ENCODE measurements at places on chromosomes 5 and 9.
A peak's percentile ranks its signal among the peaks of the same experiment; 100 is the strongest.

- no peak for DNase-seq
These were observed 63.8 kb downstream of the ANGPTL2 start for GRCh38 chr9:127058645-127059021.

- no peak for DNase-seq
These were observed 5.1 kb downstream of the GDNF start for GRCh38 chr5:37834542-37835379.

DNA sequence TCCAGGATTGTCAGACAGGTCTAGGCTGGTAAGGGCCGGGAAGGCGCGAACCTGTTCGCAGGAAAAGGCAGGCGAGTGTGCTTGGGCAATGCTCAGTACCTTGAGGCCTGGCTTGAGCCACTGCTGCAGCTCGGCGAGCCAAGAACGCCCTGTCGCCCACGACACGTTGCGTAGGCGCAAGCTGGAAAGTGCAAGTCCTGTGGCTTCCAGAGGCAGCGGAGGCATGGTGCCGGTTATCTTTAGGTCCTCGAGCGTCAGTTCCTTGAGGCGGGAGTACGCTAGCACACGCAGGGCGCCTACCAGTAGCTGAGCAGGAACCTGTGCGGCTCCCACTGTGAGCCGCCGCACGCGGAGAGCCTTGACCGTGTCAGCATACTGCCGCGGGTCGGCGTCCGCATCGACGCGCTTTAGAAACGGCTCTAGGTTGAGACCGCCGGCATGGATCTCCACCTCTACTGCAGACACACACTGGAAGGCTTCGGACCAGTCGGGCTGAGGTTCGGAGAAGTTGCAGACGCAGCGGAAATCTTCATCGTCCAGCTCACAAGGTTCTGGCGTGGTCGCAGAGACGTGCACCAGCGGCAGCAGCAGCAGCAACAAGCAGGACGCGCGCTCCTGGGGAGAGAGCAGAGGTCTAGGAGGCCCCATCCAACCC lies 482 bp downstream of the CD14 start:
- DNase-seq = peak; percentile 65

GRCh38 chr5:56588636-56589480 lies 226.5 kb upstream of the MAP3K1 start:
- peak; percentile 60 for DNase-seq

GRCh38 chr5:144691936-144692335 lies 521.3 kb downstream of the KCTD16 start:
- no peak for DNase-seq

DNA sequence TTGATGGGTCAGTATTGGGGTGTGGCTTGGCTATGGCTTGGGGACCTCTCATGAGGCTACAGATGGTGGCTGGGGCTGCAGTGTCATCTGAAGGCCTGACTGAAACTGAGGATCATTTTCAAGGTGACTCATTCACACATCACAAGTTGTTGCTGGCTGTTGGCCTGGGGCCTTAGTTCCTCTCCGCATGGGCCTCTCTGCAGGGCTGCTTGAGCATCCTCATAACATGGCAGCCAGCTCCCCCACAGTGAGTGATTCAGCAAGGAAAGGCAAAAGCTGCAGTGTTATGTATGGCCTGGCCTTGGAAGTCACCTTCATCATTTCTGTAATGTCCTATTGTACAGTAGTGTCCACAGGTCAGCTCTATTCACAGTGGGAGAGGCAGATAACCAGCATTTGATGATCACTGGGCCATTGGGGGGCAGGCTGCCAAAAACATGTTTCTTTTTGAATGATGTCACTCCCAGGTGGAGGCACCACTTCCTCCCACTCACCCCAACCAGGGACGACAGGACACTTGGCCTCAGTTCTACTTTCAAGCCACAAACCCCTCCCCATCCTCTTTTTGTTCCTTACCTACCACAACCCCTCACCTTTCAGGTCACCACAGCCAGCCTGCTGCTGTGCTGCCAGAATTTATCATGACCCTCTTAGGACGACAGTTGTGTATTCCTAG lies 14.4 kb downstream of the FGD3 start:
- DNase-seq = peak; percentile 69

- DNase-seq = no peak
These were observed 575.0 kb downstream of the CHSY3 start for GRCh38 chr5:130479045-130479804.

DNA sequence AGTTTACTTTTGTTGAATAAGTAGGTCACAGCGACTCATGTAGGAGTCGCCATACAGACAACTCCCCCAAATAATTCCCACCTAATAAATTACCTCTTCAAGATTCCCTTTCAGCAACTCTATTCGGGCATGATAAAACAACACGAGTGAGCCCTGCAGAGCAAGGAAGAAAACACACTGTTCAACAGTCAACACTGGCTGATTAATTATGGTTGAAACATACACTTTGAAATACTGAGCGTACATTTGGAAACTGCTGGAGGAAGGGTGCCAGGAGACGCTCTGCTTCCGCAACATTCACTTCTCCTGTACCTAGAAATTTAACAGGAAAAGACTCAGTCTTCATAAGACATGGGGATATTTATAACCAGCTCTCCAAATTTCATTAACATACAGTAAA lies 117.5 kb downstream of the TTC39B start:
- no peak for DNase-seq

DNA sequence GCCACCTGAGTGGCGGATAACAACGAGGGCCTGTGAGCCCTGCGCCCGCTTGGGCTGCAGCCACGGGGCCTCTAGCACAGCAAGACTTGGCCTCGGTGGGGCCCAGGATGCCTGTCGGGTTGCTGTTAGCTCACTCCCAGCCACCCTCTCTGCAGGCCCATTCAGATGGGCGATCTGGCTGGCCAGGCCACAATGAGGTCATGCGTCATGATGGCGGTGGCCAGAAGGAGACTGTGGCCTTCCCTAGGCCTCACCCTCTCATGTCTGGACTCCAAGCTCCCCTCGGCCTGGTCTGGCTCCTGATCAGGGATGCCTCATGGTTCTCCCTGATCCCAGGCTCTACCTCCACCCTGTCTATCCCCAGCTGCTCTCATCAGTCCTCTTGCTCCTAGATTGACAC lies 19.0 kb upstream of the TCOF1 start:
- DNase-seq = no peak

DNA sequence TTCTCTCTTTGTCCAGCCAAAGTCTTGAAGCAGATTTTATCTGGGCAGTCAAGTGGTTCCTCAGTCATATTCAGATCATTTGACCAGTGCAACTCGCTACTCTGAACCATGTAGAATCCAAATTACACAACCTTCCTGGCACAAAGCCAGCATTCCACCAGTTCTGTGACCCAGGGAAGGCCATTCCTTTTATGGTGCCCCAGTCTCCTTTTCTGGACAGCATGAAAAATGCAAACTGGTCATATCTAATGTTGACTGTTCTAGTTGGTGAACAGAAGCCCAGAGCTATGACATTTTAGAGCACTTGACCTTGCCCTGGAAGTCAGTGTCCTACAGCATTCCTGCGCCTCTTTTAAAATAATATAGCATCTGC lies 364.6 kb downstream of the BRINP1 start:
- no peak for DNase-seq
